ENCODE measurements at places on chromosomes 16 and 17.
A peak's percentile ranks its signal among the peaks of the same experiment; 100 is the strongest.

- no peak for DNase-seq
These were observed 34.8 kb downstream of the ASIC2 start for GRCh38 chr17:33258296-33258695.

DNA sequence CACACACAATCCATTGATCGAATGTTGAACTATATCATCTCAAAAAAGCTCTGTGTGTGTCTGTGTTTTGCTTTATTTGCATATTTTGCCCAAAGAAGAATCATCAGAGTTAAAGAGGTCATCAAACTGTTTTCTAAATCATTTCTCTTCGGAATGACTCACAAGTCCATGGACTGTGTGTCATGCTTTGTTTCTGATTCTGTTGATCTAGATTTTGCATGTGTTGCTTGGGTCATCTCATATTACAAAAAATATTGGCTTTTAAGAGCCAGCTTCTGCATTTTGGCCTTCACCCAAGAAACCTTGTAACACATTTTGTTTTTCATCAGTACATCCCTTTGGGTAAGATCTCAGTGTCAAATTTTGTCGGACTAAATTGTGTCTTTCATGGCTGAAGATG is 471.2 kb upstream of the HSBP1 start:
- peak; percentile 57 for DNase-seq

- no peak for DNase-seq
These were observed 4.9 kb downstream of the CAPNS2 start for GRCh38 chr16:55571191-55571897.

DNA sequence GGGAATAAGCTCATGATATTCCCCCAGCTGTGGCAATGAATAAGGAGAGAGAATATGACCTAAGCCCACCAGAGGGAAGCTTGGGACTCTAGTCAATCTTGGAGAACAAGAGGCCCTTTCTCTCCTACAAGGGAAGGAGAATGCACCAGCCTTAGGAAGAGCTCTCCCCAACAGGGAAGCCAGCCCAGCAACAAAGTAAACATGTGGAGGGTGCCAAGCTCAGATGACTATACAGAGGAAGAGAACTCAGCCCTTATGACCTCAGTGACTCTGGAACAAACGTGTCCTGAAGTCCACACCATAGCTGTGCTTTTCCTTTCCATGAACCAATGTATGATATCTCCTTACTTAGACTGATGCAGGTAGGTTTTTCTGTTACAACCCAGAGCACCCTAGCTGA is 219.7 kb downstream of the GSG1L start:
- no peak for DNase-seq

- DNase-seq: no peak
These were observed 40.2 kb upstream of the PITPNM3 start for GRCh38 chr17:6596511-6596910.

- peak; percentile 66 for DNase-seq
These were observed 521 bp upstream of the G6PC3 start for GRCh38 chr17:44069974-44070454.

GRCh38 chr16:78788696-78789095 is 689.2 kb downstream of the WWOX start:
- DNase-seq: no peak

Data from suppressor macrophage treated with lipopolysaccharide for 1 hour (primary cell).